ENCODE measurements at places on chromosomes 6 and 20. TPM values are rescaled to one million over a fixed set of nuclear protein-coding genes. Genes with fewer than 3 reads are reported as not detected.

BMP7 gene
- not detected for total RNA-seq

KHDC3L gene
- not detected for total RNA-seq

PLG gene
- not detected for total RNA-seq

SPATS1 gene
- total RNA-seq = not detected

MATN4 gene
- total RNA-seq = 0.83 TPM

DNA sequence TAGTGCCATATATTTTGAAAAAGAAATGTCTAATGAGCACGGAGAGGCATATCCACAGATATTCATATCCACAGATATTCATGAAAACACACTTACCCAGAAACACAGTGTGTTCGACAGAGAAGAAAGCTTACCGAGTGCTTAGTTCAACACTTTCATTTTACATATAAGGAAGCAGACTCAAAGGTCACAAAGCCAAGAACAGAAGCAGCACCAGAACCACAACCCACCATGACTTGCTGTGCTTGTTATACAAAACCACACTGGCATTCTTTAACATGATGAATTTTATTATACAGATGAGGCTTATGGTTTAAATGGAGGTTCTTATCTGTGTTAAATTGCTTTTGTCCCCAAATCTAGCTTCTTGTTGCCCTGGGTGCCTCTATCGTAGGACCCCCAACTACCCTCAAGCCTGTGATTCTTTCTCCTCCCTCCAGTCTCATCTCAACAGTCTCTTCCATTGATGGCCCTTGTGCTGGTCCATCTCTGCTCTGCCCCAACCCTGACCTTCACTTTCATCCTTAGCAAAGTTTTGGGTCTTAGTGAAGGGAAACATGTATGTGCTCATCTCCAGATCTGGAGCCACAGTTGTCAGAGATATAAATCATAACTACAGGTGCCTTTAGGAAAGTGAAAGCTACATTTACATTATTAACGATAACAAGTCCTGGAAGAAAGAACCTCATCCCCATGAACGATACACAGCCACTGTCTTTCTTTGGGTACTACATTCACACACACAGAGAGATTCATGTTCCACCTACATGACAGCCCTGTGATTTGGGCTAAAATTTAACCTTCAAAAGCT is 40.0 kb downstream of the SF3B5 start:
- peaks cover 6% of the 10 kb centered on the region for H3K36me3 ChIP-seq
- H3K27ac ChIP-seq = peak overlapping the region; percentile 82

DNA sequence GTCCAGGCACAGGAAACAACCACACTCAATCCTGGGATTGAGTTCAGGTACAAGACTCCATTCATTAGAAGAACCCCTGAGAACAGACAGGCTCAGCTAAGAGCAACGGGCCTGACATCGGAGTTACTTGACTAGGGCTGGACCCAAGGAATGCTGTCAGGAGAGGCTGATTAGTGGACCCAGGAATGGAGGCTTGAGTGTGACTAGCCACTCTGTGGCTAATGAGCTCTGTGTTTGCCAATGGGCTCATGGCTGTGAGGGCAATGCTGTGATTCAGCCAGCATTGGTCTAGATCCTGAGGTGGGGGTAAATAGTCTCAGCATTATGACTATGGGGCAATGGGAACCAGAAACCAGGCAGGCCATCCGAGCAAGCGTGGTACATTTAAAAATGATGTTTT is 71.8 kb downstream of the RIOK1 start:
- no peak overlapping the region for H3K27ac ChIP-seq
- H3K4me1 ChIP-seq = no peaks in the 10 kb centered on the region
- H3K4me3 ChIP-seq = no peak overlapping the region
- H3K36me3 ChIP-seq = no peaks in the 10 kb centered on the region

DNA sequence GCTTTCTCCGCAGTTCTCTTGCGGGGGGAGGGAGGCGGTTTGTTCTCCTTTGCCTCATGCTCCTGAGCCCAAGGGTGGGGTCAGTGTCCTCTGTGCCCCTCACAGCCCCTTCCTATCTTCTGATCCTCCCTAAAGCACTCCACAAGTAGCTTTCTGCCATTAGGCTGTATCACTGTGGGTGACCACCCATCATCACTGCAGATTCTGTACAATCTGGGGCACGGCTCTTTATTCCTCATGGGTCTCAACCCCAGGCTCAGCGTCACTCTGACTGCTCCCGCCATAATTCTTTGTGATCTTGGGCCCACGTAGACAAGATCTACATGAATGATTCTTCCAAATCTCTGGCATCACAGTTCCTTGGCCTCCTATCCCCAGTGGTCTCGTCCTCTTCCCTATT is 10.5 kb downstream of the NCR2 start:
- peaks cover 28% of the 10 kb centered on the region for H3K4me1 ChIP-seq
- peaks cover 4% of the 10 kb centered on the region for H3K36me3 ChIP-seq
- H3K27ac ChIP-seq = no peak overlapping the region
- no peak for DNase-seq
- peaks cover 36% of the 10 kb centered on the region for H3K27me3 ChIP-seq

DNA sequence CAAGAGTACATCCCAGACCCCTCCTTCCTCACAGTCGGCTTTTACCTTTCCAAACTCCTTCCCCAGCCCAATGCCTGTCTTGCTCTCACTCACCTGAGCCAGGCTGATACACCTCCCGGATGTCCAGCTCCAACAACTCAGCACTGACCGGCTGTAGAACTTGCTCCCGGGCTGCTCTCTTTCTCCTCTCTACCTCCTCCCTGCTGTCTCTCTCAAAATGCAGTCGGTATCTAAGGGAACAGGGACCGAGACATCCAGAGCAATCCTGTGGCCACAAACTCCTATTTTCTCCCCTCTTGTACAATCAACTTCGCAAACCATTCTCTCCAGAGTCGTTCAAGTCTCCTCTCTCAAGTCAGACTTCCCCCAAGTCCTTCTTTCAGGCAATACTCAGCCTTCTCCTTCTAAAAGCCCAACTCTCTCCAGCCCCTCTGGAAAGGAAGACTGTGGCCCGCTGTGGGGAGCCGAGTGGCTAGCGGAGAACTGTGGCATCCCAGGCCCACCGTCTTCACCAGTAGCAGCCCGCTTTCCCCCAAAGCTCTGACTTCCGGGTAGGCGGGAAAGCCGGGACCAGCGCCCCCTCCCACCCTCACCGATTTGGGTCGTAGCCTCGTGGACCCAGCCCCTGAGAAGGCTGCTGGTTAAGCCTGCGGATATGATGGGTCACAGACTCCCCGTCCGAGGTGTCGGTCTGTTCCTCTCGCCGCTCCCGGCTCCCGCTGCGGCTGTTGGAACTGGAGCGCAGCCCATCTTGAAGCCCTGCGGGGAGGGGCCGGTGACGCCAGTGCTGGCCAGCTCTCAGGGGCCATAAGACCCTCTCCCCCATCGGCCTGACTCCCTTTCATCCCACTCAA is 1.1 kb downstream of the GNL1 start:
- H3K27me3 ChIP-seq = no peaks in the 10 kb centered on the region
- H3K27ac ChIP-seq = peak overlapping the region; percentile 99
- no peak for DNase-seq
- H3K4me1 ChIP-seq = peaks cover 44% of the 10 kb centered on the region
- H3K4me3 ChIP-seq = peak overlapping the region; percentile 95

DNA sequence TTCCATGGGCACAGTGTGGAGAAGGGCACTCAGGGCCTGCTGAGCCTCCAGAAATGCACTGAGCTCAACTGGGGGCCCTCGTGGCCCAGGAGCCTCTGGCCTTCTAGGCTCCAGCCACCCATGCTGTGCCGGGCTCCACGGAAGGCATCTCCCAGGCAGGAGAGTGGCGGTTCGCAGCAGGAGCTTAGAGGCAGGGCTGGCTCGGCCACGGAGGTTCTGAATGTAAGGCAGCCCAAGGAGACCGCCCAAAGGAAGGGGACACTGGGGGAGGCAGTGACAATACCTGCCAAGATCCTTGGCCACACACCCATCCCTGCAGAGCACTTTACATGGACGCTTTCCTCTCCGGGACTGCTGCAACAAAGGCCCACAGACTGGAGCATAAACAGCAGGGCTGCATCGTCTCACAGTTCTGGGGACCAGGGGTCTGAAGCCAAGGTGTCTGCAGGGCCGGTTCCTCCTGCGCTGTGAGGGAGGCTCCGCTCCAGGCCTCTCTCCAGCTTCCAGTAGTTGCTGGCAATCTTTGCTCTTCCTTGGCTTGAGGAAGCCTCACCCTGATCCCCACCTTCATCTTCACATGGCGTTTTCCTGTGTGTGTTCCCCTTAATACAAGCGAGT is 128.2 kb upstream of the CDH4 start:
- H3K27ac ChIP-seq = no peak overlapping the region
- DNase-seq = no peak
- H3K27me3 ChIP-seq = no peaks in the 10 kb centered on the region
- no peak overlapping the region for H3K4me3 ChIP-seq
- no peaks in the 10 kb centered on the region for H3K36me3 ChIP-seq

DNA sequence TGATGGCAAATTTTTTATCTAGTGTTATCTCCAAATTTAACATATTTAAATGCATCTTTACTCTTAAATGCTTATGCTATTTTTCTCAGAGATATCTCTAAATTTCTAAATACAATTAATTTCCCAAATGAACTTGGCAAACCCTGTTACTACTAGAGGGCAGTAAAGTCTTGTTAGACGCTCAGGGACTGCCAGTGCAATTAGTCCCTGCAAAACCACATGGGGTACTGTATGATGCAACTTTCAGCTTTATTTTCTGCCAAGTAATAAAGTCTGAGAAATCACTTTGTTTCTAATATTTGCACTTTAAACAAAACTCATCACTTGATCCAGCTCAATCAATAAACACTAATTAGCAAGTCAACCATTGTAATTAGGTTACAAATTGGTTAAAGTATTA is 76.0 kb upstream of the ADGRB3 start:
- H3K27me3 ChIP-seq = no peaks in the 10 kb centered on the region
- no peak for DNase-seq
- no peak overlapping the region for H3K4me3 ChIP-seq
- H3K4me1 ChIP-seq = no peaks in the 10 kb centered on the region
- no peak overlapping the region for H3K27ac ChIP-seq
- no peaks in the 10 kb centered on the region for H3K36me3 ChIP-seq

DNA sequence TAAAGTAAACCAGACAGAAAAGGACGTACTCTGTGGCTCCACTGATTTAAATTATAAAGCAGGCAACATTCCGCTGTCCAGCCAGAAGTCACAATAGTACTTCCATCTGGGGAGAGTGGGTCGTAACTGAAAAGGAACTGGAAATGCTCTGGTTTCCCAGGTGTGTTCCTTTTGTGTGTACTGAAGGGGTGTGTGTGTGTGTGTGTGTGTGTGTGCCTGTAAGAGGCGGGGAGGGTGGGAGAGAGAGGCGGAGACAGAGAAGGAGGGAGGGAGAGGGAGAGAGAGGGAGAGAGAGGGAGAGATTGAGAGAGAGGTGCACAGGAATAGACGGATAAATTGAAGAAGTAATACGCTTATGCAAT is 178.4 kb upstream of the ZNF184 start:
- H3K27ac ChIP-seq = no peak overlapping the region
- DNase-seq = no peak
- no peaks in the 10 kb centered on the region for H3K36me3 ChIP-seq
- no peak overlapping the region for H3K4me3 ChIP-seq

GRCh38 chr20:62754122-62754990 is 41.9 kb upstream of the MRGBP start:
- H3K36me3 ChIP-seq = no peaks in the 10 kb centered on the region
- DNase-seq = no peak
- peaks cover 32% of the 10 kb centered on the region for H3K27me3 ChIP-seq
- no peak overlapping the region for H3K27ac ChIP-seq

DNA sequence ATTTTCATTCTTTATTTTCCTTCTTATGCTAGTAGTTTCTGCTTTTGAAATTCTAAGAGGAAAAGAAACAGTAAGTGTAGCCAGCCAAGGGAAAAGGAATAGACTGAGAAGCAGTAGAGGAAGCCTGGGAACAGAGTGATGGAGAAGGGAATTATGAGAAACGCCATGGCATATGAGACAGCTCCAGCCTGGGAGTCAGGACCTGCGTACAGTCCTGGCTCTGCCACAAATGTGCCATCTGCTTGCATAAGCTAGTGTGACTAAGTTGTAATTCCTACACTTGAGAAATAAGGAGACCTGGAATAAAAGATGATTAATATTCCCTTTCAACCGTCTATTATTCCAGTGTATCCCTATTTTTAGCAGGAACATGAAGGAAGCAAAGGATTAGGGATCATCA is 47.5 kb downstream of the OSTM1 start:
- no peaks in the 10 kb centered on the region for H3K27me3 ChIP-seq
- H3K36me3 ChIP-seq = no peaks in the 10 kb centered on the region
- no peaks in the 10 kb centered on the region for H3K4me1 ChIP-seq
- no peak overlapping the region for H3K4me3 ChIP-seq

DNA sequence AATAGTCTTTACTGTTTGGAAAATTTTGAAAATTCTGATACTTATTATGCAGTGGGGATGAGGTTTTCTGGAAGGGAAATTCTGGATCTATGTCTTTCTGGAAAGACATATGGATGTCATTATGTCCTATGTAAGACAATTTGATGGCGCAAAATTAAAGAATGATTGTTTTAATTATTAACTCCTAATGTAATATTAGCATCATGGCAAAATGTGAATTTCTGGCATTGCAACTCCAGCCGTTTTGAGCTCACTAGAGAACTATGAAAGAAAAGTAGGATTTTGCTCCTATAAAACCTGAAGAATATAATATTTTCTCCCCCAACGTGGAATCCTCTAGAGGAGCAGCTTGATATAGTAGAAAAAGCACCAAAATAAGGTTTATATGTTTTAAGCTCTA is 243.2 kb downstream of the RFPL4B start:
- H3K36me3 ChIP-seq = no peaks in the 10 kb centered on the region
- no peak for DNase-seq
- no peaks in the 10 kb centered on the region for H3K4me1 ChIP-seq
- H3K27ac ChIP-seq = no peak overlapping the region

DNA sequence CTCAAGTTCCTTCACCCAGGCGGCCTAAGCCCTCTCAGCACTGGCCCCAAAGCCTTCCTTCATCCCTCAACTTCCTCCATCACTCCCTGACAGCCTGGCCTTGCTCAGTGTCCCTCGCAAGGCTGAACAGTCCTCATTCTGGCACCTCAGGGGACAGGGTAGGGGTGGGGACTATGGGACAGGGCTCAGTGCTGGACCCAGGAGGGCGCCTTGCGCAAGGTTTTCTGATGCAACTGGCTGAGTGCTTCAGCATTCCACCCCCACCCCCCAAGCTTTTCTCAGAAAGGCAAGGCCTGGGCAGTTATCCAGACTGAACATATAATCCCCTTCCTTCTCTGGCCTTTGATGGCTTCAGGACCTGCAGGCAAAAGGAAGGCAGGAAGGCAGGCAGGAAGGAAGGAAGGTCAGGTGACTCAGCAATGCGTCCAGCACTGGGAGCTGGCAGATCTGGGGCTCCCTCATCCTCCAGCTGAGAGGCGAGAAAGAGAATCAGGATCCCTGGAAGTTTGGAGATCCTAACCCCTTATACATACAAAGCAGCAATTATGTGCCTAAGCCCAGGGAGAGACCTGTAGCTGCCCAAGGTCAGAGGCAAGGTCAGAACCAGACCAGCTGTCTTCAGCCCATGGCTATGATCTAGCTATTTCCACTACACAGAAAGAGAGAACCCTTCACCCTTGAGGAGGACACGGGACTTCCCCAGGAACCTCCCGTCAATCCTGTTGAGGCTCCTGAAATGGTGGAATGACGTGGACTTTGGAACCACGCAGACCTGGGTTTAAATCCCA is 8.6 kb upstream of the TRIB3 start:
- H3K27me3 ChIP-seq = peaks cover 3% of the 10 kb centered on the region
- H3K36me3 ChIP-seq = no peaks in the 10 kb centered on the region
- DNase-seq = no peak
- peak overlapping the region; percentile 19 for H3K27ac ChIP-seq
- H3K4me1 ChIP-seq = peaks cover 44% of the 10 kb centered on the region

- H3K4me3 ChIP-seq = no peak overlapping the region
- H3K27me3 ChIP-seq = no peaks in the 10 kb centered on the region
Measured at GRCh38 chr6:7131390-7131789, 23.6 kb downstream of the RREB1 start.
